ENCODE measurements at places on chromosomes 12 and 14. TPM values are rescaled to one million over a fixed set of nuclear protein-coding genes. Genes with fewer than 3 reads are reported as not detected.

DNA sequence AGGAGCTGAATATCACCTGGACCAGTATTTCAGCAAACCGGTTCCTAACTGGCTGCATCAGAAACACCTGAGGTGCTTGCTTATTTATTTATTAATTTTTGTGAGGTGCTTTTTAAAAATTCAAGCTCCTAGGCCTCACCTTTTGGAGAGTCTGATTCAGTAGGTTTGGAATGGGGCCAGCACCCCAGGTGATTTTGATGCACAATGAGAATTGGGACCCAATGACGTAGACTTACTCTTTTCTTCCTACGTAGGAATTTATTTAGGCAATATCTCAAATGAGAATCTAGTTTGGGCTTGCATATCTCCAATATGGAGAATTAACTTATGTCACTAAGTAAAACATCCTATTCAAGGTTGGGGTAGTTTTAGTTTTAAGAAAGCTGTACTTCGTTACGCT is 7.3 kb downstream of the YEATS4 start:
- H3K36me3 ChIP-seq = peaks cover 58% of the 10 kb centered on the region
- no peak for DNase-seq
- H3K4me3 ChIP-seq = no peak overlapping the region
- no peaks in the 10 kb centered on the region for H3K4me1 ChIP-seq

- DNase-seq = no peak
- H3K36me3 ChIP-seq = no peaks in the 10 kb centered on the region
- H3K27ac ChIP-seq = no peak overlapping the region
- H3K4me1 ChIP-seq = peaks cover 21% of the 10 kb centered on the region
- no peak overlapping the region for H3K4me3 ChIP-seq
- no peaks in the 10 kb centered on the region for H3K27me3 ChIP-seq
Measured at GRCh38 chr14:40987481-40987880, 619.2 kb upstream of the LRFN5 start.

DNA sequence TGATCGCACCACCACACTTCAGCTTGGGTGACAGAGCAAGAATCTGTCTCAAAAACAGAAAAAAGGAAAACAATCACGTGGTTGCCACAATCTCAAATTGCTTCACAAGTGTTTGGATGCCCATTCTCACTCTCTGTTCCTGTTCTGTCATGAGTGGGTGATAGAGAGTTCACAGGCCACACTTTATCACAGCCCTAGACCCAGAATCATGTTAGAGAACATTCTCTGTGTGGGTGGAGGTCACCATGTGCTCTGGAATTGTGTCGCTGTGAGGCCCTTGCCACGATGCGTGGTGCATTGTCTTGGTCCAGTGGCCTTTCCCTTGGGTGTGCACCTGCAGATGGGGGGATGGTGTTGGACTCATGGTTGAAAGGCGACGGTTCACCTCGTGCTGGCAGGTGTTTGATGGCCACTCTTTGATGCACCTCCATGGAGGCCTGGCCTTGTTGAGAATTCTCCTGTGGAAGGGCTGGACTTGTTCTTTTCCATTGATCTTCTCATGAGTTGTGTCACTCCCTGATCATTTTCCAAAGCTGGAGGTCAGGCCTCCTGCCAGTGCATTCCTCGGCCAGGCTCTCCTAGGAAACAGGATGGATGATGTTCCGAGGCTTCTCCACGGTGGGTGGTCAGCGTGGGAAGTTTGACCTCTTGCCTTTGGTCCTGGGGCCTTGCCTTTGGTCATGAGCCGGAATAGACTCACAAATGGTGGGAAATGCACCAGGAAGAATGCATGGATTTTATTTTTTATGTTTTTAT is 91.9 kb downstream of the SLC24A4 start:
- no peak for DNase-seq
- H3K4me1 ChIP-seq = no peaks in the 10 kb centered on the region
- no peak overlapping the region for H3K4me3 ChIP-seq

- no peaks in the 10 kb centered on the region for H3K27me3 ChIP-seq
- H3K36me3 ChIP-seq = no peaks in the 10 kb centered on the region
- peaks cover 21% of the 10 kb centered on the region for H3K4me1 ChIP-seq
- DNase-seq = no peak
Measured at GRCh38 chr12:124466216-124467128, 100.9 kb downstream of the NCOR2 start.

DNA sequence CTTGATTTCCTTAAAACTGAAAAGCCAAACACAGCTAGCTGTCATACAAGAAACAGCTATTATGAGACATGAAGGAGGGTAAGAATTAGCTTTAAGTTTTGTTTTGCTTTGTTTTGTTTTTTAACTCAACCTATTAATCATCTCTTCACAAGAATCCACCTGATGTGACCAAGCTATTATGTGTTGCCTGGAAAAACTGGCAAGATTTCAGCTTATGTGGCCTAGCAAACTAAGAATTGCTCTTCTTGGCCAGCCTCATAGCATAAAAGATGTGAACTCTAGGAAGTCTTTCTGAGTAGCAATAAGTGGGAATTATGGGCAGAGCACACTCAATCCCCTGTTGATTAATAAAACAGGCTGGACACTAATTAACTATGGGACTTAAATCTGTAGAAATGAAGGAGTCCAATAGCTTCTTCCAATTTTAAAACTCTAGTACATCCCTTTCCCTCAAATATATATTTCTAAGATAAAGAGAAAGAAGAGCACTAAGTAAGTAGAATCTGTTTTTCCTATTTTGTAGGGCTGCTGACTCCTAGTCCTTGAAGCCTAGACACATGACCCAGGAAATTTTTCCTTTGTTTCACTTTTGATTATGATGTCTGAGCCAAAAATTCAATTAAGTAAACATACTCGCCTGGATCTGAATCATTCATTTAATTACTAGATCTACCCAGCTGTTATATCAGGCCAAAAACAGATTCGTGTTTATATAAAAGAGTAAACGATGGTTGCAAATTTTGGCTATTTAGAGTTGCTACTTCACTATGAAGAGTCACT is 75.7 kb downstream of the GTF2A1 start:
- no peak for DNase-seq
- no peak overlapping the region for H3K4me3 ChIP-seq
- H3K27me3 ChIP-seq = no peaks in the 10 kb centered on the region
- no peaks in the 10 kb centered on the region for H3K4me1 ChIP-seq
- no peaks in the 10 kb centered on the region for H3K36me3 ChIP-seq
- no peak overlapping the region for H3K27ac ChIP-seq

DNA sequence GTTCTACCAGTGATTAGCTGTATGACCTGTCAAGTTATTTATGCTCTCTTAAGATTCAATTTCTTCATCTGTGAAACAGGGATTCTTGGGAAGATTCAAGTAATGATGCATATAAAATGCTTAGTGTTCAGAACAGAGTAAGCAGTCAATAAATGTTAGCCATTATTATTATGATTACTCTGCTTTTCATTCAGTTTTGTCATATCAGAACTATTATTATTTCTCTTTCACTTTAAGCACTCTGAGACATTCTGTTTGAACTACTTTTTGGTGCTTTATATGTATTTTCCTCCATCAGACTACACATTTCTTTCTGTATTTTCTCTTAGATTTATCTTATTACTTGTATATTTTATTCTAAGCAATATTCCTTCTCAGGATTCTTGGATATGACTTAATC is 81.2 kb downstream of the CFAP54 start:
- H3K36me3 ChIP-seq = no peaks in the 10 kb centered on the region
- H3K27me3 ChIP-seq = no peaks in the 10 kb centered on the region
- H3K4me1 ChIP-seq = peaks cover 5% of the 10 kb centered on the region
- no peak overlapping the region for H3K27ac ChIP-seq

DNA sequence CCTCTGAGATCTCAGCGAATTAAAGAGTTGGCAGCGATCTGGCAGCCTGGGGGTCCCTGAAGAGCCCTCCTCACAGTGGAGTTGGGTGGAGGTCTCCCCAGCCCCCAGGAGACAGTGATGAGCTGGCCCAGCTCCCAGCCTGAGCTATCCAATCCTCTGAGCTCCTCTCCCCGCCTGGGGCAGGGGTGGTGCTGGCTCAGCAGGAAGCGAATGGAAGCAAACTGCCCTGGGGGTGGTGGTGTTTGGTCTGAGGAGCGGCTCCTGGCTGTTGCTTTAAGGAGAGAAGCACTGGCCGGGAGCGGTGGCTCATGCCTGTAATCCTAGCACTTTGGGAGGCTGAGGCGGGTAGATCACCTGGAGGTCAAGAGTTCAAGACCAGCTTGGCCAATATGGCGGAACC is 19.5 kb upstream of the MEG3 start:
- no peaks in the 10 kb centered on the region for H3K27me3 ChIP-seq
- no peak overlapping the region for H3K4me3 ChIP-seq
- H3K4me1 ChIP-seq = peaks cover 8% of the 10 kb centered on the region

Gene RASSF9
- total RNA-seq = 0.06 TPM

Gene GPR162
- 10.0 TPM for total RNA-seq

Gene PITPNM2
- total RNA-seq = 1.2 TPM

Gene CLEC2D
- total RNA-seq = 10.3 TPM

Gene ARHGAP9
- total RNA-seq = 0.62 TPM

Gene MGST1
- 238 TPM for total RNA-seq

Measured in neural progenitor cell (in vitro differentiated cells).